ENCODE measurements at places on chromosomes 11 and 22. TPM values are rescaled to one million over a fixed set of nuclear protein-coding genes. Genes with fewer than 3 reads are reported as not detected.

GRCh38 chr22:29116397-29117123, 43.7 kb downstream of the KREMEN1 start:
- DNase-seq = no peak
- H3K36me3 ChIP-seq = no peaks in the 10 kb centered on the region
- no peak overlapping the region for H3K27ac ChIP-seq
- H3K27me3 ChIP-seq = no peaks in the 10 kb centered on the region

DNA sequence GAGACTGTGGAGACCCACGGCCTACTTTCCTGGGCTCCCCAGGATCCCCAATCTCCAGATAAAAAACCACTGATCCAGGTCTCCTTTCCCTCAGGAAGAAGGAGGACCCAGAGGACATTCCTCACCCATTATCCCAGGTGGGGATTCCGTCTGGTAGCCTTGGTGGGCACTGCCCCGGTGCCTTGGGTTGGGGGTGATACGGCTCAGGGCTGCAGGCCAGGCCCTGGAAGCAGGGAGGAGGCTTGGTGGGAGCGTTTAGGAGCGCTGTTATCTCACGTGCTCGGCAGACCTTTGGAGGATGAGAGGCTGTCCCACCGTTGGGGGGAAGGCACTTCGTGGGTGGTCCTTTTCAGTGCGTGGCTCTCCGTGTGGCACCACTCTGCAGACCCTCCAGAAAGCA, 926.3 kb downstream of the BRD1 start:
- H3K36me3 ChIP-seq = no peaks in the 10 kb centered on the region
- DNase-seq = no peak
- H3K4me1 ChIP-seq = no peaks in the 10 kb centered on the region
- H3K27me3 ChIP-seq = no peaks in the 10 kb centered on the region
- no peak overlapping the region for H3K4me3 ChIP-seq

Gene MYBPC3
- total RNA-seq = not detected

DNA sequence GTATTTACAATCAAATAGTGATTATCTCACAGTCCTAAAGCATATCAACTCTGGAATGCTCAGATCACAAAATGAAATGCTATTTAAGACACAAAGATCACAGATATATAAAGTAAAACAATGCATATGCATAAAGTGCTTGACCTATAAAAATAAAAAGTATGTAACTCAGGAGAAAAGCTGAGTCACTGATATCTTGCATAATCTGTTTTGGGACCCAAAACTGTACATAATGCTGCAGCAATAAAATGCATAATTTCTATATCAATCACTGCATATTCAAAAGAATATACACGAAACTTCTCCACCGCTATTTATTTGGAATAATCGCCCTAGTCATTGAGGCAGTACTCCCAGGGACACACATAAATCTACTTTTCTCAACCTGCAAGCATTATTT, 34.9 kb upstream of the GRIA4 start:
- H3K4me1 ChIP-seq = no peaks in the 10 kb centered on the region
- H3K4me3 ChIP-seq = no peak overlapping the region
- H3K36me3 ChIP-seq = no peaks in the 10 kb centered on the region
- no peaks in the 10 kb centered on the region for H3K27me3 ChIP-seq

Gene SNRPD3
- total RNA-seq = 153 TPM
